ENCODE measurements at places on chromosomes 5 and 9.
A peak's percentile ranks its signal among the peaks of the same experiment; 100 is the strongest.

DNA sequence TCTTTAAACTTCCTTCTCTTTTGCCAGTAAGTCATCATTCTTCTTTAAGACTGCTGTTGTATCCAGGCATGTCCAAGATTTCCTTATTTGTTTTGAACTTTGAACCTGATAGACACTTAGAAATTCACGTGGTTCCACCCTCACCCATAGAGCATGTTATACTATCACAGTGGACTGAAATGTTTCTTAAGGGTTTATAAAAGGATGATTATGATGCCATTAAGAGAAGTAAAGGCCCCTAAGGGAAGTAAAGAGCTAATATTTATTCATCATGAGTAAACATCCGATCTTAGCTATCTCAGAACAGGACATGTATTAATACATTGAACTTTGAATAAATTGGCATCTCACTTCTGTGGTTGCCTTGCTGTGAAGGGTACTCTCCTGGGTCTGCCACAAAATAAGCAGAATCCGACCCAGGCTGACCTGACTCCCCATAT is 49.8 kb downstream of the PRKACG start:
- no peak for DNase-seq

DNA sequence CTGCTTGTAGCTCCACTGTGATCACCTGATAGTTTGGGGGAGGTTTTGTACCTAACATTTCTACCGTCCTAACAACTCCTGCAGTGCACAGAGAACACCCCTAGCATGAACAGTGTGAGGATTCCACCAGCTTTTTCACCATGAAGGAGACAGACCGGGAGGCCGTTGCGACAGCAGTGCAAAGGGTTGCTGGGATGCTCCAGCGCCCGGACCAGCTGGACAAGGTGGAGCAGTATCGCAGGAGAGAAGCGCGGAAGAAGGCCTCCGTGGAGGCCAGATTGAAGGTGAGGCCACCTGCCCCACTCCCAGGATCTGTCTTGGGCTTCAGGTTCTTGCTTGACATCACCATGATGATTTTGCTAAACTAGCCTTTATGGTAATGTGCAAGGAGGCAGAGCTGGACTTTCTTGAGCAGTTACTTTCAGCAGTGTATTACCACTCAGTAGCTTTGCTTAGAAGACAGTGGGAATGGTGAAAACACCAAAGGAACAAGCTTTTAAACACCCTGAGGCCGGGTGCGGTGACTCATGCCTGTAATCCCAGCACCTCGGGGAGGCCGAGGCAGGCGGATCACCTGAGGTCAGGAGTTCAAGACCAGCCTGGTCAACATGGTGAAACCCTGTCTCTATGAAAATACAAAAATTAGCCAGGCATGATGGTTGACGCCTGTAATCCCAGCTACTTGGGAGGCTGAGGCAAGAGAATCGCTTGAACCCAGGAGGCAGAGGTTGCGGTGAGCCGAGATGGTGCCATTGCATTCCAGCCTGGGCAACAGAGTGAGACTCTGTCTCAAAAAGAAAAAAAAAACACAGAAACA is 3.3 kb downstream of the EXOC3 start:
- DNase-seq: no peak

- DNase-seq: no peak
Observed at GRCh38 chr5:3092664-3093063, 341.2 kb upstream of the IRX2 start.

GRCh38 chr9:29556746-29557145 is 1983.5 kb upstream of the C9orf72 start:
- no peak for DNase-seq

GRCh38 chr9:133710661-133711427 is 27.3 kb downstream of the SARDH start:
- no peak for DNase-seq

DNA sequence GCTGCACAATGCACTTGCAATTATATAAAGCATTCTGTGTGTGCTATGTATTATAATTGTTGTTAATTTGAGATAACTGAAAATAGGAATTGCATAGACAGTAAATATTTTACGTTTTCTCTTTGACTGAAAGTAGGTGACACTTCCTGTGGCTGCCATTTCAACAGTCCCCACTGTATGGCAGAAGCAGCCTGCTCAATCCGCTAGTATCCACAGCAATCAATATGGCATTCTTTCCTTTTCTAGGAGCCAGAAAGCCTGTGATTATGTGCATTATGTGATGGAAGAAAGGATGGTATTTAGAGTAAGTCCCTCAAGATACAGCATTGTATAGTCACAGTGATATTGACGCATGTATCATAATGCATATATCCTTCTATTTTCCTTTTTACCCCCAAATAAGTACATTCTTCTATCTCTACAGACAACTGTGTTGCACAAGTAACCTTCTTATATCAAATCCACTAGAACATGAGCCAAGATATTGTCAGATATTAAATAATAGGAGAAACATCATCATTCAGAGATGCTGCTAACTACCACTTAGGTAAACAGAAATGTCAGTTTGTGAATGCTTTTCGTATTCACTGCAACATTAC is 59.7 kb downstream of the CARTPT start:
- peak; percentile 42 for DNase-seq

DNA sequence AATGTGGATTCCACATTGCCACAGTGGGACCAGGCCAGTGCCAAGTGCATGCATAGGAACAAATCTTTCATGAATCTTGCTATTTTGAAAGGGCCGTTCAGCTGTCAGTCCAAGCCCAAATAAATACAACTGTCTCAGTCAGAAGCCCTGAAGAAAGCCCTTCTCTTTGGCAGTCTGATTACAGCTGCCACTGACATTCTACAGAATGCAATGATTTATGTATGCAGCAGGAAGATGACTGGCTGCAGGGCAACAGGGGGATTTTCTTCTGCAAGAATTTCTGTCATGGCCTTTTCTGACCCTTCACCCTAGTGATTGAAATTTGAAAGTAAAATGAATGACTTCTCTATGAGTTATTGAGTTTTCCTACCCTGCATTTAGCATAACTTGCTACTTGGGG is 86.7 kb upstream of the FER start:
- no peak for DNase-seq

- no peak for DNase-seq
Observed at GRCh38 chr5:128109138-128109537, 25.6 kb downstream of the SLC12A2 start.

- no peak for DNase-seq
Observed at GRCh38 chr9:4137234-4137633, 162.6 kb downstream of the GLIS3 start.

DNA sequence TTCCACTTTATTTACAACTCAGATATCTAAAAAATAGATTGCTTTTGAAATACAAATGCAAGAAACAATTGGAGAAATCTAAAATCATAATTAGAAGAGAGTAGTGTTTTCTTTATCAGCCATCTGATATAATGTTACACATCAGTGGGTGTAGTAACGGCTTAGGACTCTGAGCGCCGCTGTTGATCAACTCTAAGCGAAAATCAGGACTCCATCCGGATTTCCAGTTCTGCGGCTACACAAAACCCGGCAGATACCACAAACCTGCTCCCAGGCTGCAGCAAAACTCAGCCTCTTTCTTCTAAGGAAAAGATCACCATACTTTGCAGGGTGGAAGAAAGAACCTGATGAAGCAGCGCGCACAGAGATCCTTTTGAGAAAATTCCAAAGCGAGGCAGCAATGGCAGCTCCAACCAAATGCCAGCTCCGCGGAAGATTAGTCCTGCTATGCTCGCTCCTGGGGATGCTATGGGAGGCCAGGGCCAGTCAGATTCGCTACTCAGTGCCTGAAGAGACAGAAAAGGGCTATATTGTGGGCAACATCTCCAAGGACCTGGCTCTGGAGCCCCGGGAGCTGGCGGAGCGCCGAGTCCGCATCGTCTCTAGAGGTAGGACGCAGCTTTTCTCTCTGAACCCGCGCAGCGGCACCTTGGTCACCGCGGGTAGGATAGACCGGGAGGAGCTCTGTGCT is at the start of gene PCDHGA9:
PCDHGA9 (plus strand) TSS at position 226 of the 691 bp plus-strand sequence; CDS start at position 401, 175 bp downstream.
- DNase-seq: peak; percentile 39

DNA sequence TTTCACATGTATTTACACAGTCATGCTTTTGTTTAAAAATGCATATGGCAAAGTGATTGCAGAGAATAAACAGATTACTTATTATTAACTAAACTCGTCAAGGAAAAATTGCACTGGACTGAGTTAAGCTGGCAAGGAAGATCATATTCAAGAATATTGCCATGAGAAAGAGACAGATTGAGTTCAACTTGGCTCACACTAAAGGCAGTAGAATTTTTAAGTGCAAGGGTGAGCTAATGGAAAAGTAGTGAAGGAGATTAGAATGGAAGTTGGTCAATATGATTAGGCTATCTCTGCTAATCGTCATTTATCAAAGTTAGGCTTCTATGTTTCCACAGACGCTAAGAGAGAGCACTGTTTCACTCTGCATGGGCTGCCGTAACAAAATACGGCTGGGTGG is 557.6 kb downstream of the PRR16 start:
- no peak for DNase-seq

GRCh38 chr9:108642871-108643270 is 212.9 kb downstream of the ACTL7B start:
- no peak for DNase-seq

- no peak for DNase-seq
Observed at GRCh38 chr5:85388770-85389169, 1004.1 kb upstream of the EDIL3 start.

GRCh38 chr9:137460363-137461315 is 1.5 kb upstream of the NSMF start:
- no peak for DNase-seq

DNA sequence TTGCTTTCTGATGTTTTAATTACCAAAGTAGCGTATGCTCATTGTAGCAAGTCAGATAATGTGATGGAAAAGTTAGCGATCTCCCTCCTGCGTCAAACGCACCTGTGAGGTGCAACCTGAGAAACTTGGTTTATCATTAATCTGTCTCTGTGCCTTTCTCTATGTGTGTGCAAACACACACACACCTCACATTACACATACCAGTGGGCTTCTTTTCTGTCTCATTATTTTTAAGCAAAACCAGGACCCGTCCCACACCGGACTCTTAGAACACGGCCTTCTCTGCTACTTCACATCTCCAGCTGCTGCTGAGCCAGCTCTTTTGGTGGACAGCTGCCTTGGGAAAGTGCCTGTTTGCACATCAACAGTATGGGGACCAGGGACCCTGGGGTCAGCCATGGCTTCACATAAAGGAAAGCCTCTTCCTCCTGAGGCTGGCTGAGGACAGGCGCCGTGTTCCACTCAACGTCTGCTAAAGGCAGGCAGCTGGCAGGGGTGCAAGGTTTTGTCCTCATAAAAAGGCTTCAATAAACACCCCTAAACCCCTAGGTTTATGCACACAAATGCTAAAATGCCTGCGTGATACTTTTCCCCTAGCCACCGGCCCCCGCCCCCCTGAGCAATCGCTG is 44.2 kb downstream of the MRPL36 start:
- DNase-seq: no peak

GRCh38 chr5:127280491-127281220 is 9.9 kb upstream of the MEGF10 start:
- DNase-seq: peak; percentile 21

DNA sequence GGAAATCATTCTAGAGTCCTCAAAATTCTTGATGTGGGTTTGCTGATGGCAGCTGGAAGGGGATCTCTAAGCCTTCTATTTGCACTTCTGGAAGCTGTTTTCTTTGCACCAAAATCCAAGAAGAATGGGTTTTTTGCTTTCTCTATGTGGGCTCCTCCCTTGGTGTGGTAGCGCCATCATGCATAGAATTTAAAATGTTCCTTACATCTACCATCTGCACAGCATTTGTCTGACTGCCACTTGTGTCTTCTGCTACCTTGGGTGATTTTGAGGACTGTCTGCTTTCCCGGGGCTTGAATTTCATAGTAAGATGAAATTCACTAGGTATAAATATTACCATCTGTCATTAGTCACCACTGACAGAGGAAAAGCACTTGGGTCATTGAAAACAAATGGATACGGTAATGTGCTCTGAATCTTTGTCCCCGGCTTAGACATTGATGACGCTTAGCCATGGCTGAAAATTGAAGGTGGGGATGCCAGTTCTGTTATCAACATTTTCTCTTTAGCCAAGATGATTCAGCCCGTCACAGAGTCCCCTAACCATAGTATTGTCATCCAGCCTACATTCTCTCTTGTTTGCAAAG is 30.0 kb downstream of the SNX30 start:
- no peak for DNase-seq

DNA sequence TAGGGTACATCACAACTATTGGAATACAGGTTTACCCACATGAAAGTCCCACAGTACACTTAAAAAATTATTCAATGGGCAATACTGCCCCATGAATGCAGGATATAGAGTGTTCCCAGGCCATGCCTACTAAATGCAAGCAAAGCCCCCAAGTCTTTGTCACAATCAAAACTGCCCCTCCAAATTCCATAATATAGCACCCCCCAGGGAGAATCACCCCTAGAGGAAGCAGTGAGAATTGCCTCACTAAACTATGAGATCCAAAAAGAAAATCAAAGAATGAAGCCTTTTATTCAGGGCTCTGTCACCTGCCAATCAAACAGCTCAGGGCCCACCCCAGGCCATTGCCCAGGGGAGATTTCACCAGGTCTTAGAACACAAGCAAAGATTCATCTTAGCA is 90.8 kb downstream of the ATPSCKMT start:
- DNase-seq: no peak

All from HEK293T (cell line).